Stimulated activated CD8-positive, alpha-beta memory T cell treated with anti-CD3 and anti-CD28 coated beads, Interleukin-15, amount 100 ng/mL, for 1 hour (primary cell): ENCODE measurements at places on chromosomes 6 and 20.

DNA sequence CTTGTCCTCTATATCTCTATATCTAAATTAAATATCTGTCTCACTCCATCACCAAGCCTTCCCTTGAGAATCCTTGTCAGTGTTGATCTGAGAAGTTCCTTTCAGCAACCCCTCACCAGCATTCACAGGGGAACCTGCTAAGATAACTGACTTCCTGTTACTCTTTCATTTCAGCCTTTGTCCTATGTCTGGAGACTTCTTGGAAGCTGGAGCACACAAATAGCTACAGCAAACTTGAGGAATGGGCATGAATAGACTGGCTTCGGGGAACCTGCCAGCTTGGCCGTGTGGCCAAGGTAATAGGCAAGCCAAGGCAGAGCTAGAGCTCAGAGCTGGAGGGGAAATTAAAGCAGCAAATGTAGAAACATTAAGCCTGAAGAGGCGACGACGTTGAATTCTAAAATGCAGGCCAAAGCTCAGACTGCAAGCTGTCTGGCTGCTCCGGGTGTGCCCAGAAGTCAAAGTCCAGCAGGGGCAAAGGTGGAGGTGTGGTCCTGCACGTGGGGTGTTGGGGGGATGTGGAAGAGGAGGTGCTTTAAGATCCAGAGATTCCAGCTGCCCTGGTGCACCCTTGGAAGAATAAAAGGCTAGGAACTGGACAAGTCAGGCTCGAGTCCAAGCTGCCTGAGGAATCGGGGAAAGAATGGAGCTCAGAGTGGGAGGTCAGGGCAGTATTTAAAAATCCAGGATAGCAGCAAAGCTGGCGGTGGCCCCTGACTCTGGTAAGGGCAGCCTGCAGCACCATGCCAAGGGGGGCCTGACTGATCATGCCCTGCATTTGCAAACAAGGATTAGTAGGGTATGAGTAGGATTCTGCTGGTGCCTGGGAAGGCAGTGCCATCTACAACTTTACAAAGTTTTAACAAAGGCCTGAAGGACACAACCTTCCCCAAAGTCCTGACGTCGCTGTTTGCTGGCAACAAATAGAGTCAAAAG is 185.0 kb upstream of the SGK1 start:
- no peak for DNase-seq

DNA sequence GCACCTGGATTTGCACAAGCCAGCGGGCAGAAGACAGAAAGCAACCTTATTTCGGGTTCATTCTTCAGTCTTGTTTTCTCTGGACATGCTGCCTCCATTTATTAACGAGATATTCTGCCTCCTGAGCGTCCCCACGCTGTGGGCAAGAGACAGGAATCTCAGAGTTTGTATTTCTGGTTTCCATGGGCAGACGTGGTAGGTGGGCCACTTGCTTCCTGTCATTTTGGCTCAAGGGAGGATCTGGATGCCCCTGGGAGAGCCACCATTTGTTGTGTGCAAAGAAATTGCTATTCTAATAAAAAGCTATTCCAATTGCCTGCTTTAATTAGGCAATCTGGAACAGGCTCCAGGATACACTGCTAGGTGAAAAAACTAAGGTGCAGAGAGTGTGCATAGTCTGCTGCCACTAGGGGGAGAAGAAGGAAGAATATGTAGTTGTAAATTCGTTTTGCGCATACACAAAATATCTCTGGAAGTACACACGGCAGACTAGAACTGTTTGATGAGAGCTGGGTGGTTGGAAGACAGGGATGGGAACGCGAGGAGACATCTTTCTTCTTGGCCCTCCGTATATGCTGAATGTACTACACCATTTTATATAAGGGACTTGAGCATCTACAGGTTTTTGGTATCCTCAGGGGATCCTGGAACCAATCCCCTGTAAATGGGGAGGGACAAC is 30.1 kb upstream of the SLC16A10 start:
- no peak for DNase-seq

GRCh38 chr6:34967461-34967860 is 78.4 kb downstream of the ANKS1A start:
- no peak for DNase-seq

GRCh38 chr6:97775012-97775411 is 492.0 kb upstream of the MMS22L start:
- no peak for DNase-seq

DNA sequence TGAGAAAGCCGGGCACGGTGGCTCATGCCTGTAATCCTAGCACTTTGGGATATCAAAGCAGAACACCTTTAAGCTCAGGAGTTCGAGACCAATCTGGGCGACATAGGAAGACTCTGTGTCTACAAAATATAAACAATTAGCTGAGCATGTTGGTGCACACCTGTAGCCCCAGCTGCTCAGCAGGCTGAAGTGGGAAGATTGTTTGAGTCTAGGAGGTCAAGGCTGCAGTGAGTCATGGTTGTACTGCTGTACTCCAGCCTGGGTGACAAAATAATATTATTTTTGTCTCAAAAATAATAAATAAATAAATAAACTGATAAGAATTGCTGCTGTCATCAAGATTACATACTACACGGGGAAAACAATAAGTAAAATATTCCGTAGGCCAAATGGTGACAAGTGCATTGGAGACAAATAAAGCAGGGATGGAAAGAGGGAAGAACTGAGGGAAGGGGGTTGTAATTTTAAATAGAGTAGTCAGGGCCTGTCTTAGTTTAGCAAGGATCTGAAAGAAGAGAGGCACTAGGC is 14.0 kb upstream of the TOP1 start:
- DNase-seq: no peak

GRCh38 chr6:105136431-105137350 is 43.1 kb downstream of the POPDC3 start:
- no peak for DNase-seq

DNA sequence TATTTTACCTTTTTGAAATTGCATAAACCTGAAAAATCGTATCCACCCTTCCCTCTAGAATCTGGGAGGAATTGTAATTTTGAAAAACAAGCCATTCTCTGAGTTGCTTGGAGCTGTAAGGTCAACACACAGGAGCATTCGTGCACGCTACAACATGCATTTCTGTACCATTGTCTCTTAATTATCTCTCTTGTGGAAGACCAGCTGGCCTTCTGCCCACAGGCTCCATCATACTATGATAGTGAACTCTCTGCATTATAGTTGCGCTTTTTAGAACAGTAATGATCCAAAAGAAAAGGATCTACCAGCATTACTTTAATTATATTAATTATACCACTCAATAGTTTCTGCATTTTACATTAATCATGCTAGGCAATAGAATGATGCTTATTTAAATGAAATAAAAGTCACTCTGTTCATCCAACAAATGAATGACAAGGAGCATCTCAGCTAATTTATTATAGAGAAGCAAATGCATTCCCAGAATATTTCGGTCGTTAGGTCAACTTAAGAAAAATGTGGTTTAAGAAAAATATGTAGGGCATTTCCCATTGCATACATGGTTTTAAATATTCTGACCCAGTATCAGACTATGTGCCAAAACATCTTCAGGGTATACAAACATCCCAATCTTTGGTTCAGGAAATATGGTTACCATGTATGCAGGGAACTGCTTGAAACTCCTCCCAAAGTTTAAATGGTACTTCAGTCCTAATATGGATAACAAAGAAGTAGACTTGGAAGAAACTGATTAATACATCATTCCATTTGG is 263.5 kb downstream of the TFAP2A start:
- no peak for DNase-seq

- no peak for DNase-seq
Measured at GRCh38 chr20:33176101-33176500, 8.1 kb downstream of the BPIFA2 start.

- no peak for DNase-seq
Measured at GRCh38 chr20:1165941-1166340, 18.8 kb downstream of the TMEM74B start.

GRCh38 chr6:164911151-164911550 is 398.3 kb downstream of the C6orf118 start:
- no peak for DNase-seq

GRCh38 chr6:143531720-143532499 is 20.4 kb upstream of the FUCA2 start:
- no peak for DNase-seq

DNA sequence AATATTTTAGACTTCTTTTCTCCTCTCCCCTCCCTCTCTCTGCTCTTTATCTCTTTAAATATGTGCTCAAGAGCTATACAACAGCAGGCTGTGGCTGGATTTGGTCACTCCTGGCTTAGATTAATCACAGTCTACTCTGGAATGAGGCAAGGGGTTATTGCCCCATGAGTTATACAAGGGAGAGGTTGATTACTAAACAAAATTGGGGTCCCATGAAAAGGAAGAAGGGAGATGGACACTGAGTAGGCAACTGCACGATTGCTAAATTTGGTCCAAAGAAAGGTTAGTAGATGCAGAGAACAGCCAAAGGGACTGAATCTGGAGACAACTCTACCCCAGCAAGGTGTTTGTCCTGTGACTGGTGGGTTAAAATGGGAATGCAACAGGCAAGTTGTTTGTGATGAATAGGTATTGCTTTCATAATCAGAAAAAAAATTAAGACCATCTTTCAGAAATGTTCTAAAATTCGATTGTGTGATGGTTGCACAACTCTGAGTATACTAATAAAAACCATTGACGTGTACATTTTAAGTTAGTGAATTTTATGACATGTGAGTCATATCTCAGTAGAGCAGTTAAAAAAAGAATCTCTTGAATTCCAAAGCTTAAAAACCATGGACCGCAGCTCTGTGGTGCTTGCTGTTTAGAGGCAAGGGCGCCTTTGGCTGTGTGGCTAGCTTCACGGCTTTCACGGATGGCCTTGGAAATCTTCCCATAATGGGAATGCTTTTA is 57.1 kb downstream of the KIZ start:
- DNase-seq: no peak

DNA sequence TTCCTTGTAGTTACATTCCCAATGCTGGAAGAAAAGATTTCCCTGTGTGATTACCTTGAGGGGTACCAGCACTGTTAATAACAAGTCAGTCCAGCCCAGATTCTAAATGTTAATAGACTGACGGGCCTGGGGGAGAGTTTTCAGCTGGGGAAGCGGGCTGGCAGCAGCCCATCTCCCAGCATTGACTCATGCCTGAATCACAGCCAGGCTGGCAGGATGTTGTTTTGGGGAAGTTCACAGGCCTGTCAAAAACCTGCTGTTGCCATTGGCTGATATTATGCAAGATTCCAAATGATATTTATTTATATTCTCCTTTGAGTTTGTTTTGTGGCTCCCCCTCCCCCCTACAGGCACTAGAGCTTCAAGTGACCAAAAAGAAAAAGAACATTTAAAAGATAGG is 213.9 kb upstream of the CNR1 start:
- DNase-seq: no peak

DNA sequence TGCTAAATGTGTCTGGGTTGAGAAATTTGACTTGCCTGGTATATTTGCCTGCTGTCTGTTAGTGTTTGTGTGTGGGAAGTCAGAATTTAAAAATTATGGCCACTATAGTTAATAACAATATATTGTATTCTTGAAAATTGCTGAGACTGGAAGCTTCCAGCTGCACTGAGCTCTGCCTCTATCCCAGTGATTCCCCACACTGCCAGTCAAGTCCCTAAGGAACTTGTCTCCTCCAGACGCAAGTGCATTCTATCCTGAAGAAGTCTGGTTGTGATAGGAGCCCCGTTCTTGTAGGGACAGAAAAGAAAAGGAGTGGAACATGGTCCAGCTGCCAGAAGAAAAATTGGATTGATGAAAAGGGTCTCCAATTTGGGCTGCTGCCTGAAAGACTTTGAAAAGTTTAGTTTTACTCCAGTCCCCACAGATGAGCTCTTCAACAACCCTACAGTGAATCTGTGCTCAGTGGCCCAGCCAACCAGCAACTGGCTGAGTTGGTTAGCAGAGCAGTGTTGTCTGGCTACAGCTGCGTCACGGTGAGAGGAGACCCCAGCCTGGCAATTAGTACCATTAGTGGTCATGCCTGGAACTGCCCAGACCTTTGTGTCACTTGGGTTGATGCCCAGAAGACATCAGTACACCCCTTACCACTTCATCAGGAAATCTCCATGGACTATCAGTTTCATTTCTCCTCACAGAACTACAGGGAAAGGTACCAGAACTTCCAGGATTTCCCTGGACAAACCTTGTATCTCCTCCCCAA is 183.1 kb upstream of the MCHR2 start:
- no peak for DNase-seq

DNA sequence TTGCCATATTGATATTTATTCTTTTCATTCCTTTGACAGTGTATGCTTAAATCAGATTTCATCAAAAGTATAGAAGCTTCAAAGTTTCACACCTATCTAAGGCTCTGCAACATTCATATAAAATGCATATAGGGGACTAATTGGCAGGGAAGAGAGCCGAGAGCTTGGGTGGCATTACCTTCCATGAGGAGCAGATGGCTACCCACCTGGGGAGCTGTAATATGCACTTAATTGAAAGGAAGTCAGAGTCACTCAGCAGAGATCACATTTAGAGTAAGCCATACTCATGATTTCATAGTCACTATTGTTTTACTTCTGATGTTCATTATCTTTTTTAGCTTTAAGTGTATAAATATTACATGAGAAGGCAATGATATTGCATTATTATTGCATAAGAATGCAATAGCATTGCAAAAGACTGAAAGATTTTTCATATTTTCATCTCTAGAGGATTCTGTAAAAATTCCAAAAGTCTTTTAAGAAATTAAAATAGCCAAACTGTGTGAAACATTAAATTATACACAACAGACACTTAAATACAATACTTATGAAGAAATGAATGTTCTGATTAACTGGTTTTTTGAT is 1305.2 kb downstream of the EPHA7 start:
- no peak for DNase-seq

- DNase-seq: no peak
Measured at GRCh38 chr20:53162251-53162835, 190.2 kb downstream of the TSHZ2 start.

- no peak for DNase-seq
Measured at GRCh38 chr6:73640179-73640750, 13.5 kb downstream of the SLC17A5 start.

DNA sequence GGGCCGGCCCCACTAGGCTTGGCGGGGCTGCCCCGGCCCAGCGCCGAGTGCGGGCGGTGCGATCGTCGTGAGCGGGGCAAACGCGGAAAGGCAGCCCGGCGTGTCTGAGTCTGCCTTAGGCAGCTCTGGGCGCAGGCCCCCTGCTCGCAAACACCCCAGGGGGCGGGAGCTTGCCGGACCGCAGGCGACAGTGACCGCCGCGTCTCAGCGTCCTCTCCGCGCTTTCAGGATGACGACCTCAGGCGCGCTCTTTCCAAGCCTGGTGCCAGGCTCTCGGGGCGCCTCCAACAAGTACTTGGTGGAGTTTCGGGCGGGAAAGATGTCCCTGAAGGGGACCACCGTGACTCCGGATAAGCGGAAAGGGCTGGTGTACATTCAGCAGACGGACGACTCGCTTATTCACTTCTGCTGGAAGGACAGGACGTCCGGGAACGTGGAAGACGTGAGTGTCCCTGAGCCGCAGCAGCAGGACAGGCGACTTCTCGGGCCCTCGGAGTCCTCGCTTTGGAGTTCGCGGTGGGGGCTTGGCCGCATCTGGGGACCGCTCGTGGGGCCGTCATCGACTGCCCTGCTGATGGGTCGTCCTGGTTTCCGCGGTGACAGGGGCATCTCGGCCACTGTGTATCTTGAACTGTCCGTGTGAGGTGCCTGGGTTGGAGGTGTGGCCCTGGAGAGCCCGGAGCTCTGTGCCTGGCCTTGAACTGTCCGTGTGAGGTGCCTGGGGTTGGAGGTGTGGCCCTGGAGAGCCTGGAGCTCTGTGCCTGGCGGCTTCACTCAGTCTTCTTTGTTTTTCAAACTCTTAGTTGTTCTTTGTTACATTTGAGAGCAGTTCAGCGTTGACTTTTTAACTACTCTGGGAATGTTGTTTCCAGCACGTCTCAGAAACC is 786 bp downstream of the ADRM1 start:
- DNase-seq: no peak
